Bronchial epithelial cell (primary cell): ENCODE measurements at places on chromosomes 2 and 18. TPM values are rescaled to one million over a fixed set of nuclear protein-coding genes. Genes with fewer than 3 reads are reported as not detected.

The ENOSF1 gene
- total RNA-seq: 25.5 and 39.3 TPM in 2 replicates

The NDUFAF7 gene
- 15.5 and 17.9 TPM in 2 replicates for total RNA-seq

The ACKR3 gene
- total RNA-seq: 17.9 and 22.0 TPM in 2 replicates

The HOXD12 gene
- total RNA-seq: not detected in 2 replicates

The CDH19 gene
- total RNA-seq: under 0.01 and 0.26 TPM in 2 replicates

The OTX1 gene
- total RNA-seq: 0.79 and 1.5 TPM in 2 replicates

The DNAJC5G gene
- not detected in 2 replicates for total RNA-seq

The XIRP2 gene
- total RNA-seq: not detected in 2 replicates

The RNASEH1 gene
- 43.1 and 51.9 TPM in 2 replicates for total RNA-seq

The FZD7 gene
- 1.8 and 2.3 TPM in 2 replicates for total RNA-seq

The PROM2 gene
- total RNA-seq: 10.8 and 41.6 TPM in 2 replicates

The BOK gene
- 18.4 and 19.5 TPM in 2 replicates for total RNA-seq

The CIB4 gene
- total RNA-seq: not detected in 2 replicates

The MTCL1 gene
- total RNA-seq: 10.0 and 12.7 TPM in 2 replicates

The PHOSPHO2 gene
- 2.4 and 4.0 TPM in 2 replicates for total RNA-seq

The DPP4 gene
- 1.4 and 2.9 TPM in 2 replicates for total RNA-seq

The SPDYA gene
- 0.79 and 1.4 TPM in 2 replicates for total RNA-seq

The SLC11A1 gene
- 0.26 and 0.51 TPM in 2 replicates for total RNA-seq

The MC5R gene
- not detected in 2 replicates for total RNA-seq

The CPO gene
- total RNA-seq: 0.13 TPM in 1 of 2 replicates, not detected in the other

The CAPN13 gene
- total RNA-seq: under 0.01 TPM in 1 of 2 replicates, not detected in the other

The VAMP5 gene
- total RNA-seq: 4.5 and 5.5 TPM in 2 replicates

The LRRTM1 gene
- not detected in 2 replicates for total RNA-seq

The B3GNT7 gene
- 0.26 and 0.38 TPM in 2 replicates for total RNA-seq

The LYG2 gene
- total RNA-seq: not detected in 2 replicates

The SLC38A11 gene
- total RNA-seq: not detected in 2 replicates

The HOXD3 gene
- total RNA-seq: not detected in 2 replicates

The CACNB4 gene
- total RNA-seq: 0.38 and 0.53 TPM in 2 replicates

The COL6A3 gene
- 0.64 and 16.6 TPM in 2 replicates for total RNA-seq

The TRIM43 gene
- total RNA-seq: under 0.01 TPM in 1 of 2 replicates, not detected in the other

The BARD1 gene
- 6.8 and 9.2 TPM in 2 replicates for total RNA-seq

The ATF2 gene
- total RNA-seq: 26.1 and 32.1 TPM in 2 replicates

The C2orf72 gene
- under 0.01 TPM in 1 of 2 replicates, not detected in the other for total RNA-seq
